ENCODE measurements at places on chromosomes 16 and 17. TPM values are rescaled to one million over a fixed set of nuclear protein-coding genes. Genes with fewer than 3 reads are reported as not detected.
A peak's percentile ranks its signal among the peaks of the same experiment; 100 is the strongest.

GRCh38 chr17:80453126-80453997 is 23.0 kb downstream of the NPTX1 start:
- DNase-seq, result no peak

- no peak for DNase-seq
Measured at GRCh38 chr16:8712589-8713361, 38.4 kb downstream of the ABAT start.

Gene CCL5
- 1.4 TPM for total RNA-seq

Gene CFAP97D1
- total RNA-seq, result not detected

Gene EME2
- 26.3 TPM for total RNA-seq

GRCh38 chr17:16215965-16216316 is 607 bp upstream of the NCOR1 start:
- DNase-seq, result no peak

Gene CLEC10A
- total RNA-seq, result 1.6 TPM

Gene SETD1A
- total RNA-seq, result 14.7 TPM

Gene ABCA3
- total RNA-seq, result 13.9 TPM

DNA sequence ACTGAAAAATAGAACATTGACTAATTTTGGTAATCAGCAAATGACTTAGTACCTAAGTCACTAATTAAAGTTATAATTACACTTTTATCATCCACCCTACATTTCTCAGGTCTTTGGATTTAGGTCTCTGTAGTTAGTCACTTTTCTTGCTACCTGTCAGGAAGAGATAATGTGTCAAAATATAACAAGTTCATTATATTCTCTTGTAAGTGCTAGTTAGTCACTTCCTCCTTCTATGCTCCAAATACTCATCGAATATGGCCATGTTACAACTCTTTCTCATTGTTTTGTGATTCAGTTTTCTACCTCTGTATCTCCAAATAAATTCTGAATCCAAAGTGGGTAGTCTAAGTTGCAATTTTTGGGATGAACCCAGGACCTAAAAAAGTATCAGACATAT is 163.5 kb upstream of the KIF2B start:
- no peak for DNase-seq

DNA sequence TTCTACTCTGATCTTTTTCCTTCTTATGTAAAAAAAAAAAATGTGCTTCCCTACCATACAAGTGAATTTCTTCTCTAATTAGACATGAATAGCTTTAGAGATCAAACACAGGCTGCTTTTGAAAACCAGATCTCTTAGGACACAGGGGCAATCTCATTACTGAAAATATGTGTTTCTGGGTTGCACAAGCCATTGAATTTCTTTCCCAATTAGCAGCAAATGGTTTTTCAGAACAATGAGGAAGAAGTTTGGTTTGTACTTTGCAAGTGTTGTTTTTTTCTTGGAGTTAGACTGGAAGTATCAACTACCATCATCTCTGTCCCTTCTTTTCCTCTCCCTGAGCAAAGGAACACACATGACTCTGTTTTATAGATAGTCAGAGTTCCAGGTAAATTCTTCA is 5.6 kb upstream of the ANKS4B start:
- no peak for DNase-seq

GRCh38 chr17:57862694-57863667 is 13.1 kb upstream of the MRPS23 start:
- DNase-seq, result no peak

Gene KRT33A
- total RNA-seq, result 12.5 TPM

DNA sequence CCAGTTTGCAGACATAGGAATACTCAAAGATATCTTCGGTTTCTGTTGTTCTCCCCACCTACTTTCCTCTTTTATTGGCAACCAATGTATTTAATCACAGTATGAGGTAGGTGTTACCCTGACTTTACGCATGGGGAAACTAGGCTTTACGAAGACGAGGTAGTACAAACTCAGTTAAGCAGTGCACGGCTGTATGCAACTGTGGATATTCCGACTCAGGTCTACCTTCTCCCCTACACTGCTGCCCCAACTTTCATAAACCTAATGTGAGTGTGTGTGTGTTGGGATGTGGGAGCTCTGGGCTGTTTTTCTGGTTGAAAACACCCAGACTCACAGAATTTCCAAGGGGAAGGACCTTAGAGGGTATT is 1.2 kb upstream of the GPT2 start:
- DNase-seq, result no peak

DNA sequence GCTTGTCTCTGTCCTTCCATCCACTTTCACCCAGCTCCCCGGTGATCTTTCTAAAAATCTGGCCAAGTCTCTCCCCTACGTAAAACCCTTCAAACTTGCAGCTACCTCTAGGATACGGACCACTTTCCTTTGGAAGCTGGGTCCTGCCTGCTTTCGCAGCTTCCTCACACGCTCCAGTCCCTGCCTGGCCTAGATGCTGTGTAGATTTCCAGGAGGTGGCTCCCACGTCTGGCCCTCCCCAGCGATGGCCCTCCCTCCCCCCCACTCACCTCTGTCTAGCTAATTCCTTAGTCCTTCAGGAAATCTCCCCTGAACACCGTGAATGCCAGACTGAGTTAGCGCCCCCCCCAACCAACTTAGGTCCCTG is 579 bp upstream of the LRRC59 start:
- DNase-seq, result no peak

Gene SRCIN1
- 36.5 TPM for total RNA-seq

Gene NXPH3
- total RNA-seq, result 5.0 TPM

- DNase-seq, result peak; percentile 62
Measured at GRCh38 chr17:49548051-49548505, 27.6 kb upstream of the NXPH3 start.

DNA sequence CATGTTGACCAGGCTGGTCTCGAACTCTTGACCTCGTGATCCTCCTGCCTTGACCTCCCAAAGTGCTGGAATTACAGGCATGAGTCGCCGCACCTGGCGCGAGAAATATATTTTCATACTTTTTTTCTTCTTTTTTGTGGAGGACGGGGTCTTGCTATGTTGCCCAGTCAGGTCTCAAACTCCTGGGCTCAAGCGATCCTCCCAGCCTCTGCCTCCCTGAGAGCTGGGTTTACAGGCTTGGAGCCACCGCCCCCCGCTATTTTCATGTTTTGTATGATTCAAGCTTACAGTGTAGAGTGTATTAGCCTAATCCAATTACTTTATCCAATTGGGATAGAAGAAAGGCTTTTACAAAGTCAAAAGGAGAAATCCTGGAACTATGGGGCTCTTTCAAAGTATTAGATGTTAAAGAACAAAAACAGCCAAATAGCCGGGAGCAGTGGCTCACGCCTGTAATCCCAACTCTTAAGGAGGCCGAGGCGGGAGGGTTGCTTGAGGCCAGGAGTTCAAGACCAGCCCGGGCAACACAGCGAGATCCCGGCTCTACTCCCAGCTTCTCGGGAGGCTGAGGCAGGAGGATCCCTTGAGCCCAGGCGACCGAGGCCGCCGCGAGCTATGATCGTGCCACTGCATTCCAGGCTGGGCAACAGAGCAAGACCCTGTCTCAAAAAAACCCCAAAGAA is 1.4 kb upstream of the MAP1LC3B start:
- DNase-seq, result no peak

DNA sequence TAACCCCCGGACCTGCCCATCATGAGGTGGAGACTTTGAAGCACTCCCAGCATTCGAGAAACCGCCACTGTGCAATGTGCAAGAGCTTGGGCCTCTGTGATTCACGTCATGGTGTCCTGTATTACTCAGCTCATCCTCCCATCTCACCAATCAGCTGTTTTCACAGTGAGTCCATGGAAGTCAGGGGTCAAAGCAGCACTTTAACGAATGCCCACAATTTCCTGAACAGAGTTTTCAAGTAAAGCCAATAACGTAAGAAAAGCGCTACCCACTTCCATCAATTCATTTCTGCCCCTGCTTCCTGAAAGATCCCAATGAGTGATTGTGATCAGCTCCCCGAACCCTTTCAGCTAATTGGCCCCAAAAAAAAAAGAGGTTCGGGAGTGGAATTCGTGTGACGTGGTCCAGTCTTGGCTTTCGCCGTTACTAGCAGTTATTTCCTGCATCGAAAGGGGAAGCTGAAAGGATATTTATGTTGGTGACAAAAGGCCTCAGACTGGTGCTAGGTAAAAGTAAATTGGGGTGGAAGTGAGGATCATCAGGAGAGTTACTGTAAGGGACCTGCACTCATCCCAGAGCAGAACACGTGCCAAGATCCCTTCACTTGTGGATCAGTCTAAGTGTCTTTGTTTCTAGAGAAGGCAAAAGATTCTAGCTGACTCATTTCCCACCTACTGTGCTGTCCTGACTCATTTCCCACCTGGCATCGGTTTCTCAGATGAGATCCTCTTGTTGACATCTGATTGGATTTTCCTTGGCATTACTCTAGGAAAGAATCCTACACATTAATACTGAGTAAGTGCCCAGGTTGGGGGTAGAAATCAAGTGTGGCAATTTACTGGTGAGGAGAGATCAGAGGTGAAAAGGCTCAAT is 136.7 kb upstream of the NUDT7 start:
- no peak for DNase-seq

GRCh38 chr17:81294512-81295030 is 536 bp downstream of the SLC38A10 start:
- DNase-seq, result no peak

- DNase-seq, result no peak
Measured at GRCh38 chr17:68783861-68784260, 171.3 kb downstream of the ABCA8 start.

DNA sequence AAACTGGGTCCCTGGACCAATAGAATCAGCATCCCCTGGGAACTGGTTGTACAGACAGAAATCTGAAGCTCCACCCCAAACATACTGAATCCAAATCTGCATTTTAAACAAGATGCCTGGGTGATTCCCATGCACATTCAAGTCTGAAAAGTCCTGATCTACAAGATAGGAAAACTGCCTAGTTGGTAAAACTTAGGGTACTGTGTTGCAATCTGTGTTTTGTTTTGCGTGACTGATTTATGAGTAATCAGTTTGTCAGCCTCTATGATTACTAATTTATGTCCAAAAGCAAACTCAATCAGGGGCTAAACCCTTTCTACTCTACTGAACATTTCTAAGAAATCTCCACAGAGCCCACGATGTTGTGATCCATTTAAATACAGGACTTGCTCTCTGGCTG is 103.8 kb downstream of the YPEL2 start:
- no peak for DNase-seq

DNA sequence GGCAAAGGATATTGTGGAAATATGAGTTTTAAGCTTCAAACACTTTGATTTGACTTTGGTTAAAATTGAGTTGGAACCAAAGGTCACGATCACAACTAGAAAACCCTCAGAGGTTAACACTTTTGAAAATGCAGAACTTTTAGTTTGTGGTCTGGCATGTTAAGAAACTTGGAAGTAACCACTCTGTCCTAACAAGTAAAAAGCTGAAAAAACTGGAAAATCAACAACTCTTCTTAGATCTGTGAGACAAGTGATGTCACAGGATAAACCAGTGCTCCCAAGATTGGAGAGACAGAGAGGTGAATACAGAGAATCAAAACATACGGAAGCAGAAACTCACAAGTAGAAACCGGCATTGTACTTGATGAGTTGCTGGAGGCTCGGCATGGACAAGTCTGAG is 17.4 kb downstream of the MFSD6L start:
- no peak for DNase-seq

DNA sequence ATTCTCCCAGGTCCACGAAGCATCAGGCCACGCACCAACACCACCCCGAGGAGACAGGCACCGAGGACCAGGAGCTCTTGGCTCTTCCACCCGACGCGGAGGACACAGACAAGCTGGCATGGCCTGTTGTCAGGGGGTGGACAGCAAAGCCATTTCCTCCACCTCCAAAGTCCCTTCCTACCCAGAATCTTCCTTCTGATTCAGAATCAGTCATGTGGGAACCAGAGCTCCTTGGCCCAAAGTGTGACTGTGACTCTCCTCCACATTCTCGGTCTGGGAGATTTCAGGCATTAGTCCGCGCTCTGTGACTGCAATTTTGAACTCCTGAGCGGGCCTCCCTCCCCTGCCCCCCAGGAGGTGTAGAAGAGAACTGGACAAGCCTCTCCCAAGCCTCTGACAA is 9.2 kb downstream of the DNAH17 start:
- no peak for DNase-seq

- no peak for DNase-seq
Measured at GRCh38 chr16:12027558-12028287, 51.2 kb downstream of the SNX29 start.

- DNase-seq, result no peak
Measured at GRCh38 chr16:72536723-72537435, 364.9 kb upstream of the PMFBP1 start.

DNA sequence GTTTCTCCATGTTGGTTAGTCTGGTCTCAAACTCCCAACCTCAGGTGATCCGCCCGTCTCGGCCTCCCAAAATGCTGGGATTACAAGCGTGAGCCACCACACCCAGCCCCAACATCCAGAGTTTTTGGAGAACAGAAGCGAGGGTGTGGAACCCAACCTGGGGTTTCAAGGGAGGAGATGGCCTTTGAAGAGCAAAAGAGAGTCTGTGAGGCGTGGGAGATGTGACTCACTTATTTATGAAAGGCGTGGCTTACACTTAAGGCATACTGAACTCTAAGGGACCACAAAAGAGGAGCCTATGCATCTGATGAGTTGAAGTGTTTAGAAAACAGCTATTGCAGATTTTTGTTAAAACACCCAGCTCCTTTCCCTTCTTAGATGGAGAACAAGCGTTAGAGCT is 18.9 kb downstream of the ARSG start:
- no peak for DNase-seq

Gene KRTAP1-1
- 46.0 TPM for total RNA-seq

Gene FKBP10
- 12.6 TPM for total RNA-seq

GRCh38 chr17:77254951-77255825 is 114.4 kb downstream of the SEC14L1 start:
- DNase-seq, result no peak

DNA sequence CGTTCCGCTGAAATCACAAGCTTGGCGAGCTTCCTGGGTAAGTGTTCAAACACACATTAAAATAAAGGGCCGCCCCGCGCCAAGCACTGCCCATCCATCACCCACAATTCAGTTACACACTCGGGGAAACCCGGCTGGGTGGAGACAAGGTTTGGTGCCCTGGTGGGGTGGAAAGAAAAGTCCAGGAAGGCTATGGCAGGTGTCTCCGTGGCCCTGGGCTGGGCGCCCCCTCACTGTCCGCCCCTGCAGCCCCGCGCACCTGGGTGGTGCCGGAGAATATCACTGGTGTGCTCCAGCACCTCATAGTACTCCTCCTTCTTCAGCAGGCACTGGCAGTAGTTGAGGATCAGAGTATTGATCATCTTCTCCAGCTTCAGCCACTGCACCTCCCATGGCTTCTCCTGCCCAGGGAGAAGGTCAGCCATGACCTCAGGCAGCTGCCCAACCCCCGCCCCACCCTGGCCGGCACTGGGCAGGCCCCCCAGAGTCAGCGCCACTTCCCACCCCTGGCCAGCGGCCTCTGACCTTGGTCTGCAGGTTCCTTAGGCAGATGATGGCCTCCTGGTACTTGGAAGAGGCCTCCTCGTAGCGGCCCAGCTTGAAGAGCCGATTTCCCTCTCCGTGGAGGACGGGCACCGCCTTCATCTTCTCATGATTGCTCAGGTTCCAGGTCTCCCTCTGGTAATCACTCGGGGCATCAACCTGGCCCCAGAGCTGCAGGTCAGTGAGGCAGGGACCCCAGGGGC is 8.4 kb downstream of the AIPL1 start:
- DNase-seq, result no peak

Gene NHLRC4
- total RNA-seq, result 0.38 TPM

- DNase-seq, result no peak
Measured at GRCh38 chr17:57645950-57646665, 99.0 kb downstream of the CCDC182 start.
